ENCODE measurements at places on chromosomes 2 and 18. TPM values are rescaled to one million over a fixed set of nuclear protein-coding genes. Genes with fewer than 3 reads are reported as not detected.

Gene MATN3
- not detected for total RNA-seq

Gene ANKRD62
- total RNA-seq = not detected

Gene C1GALT1C1L
- 0.27 TPM for total RNA-seq

Gene ZNF396
- total RNA-seq = 0.81 TPM

Gene RAB6C
- total RNA-seq = under 0.01 TPM

Gene FRZB
- total RNA-seq = not detected

Gene GALNT5
- total RNA-seq = 0.27 TPM

Gene FBXO36
- total RNA-seq = 1.9 TPM

Gene TACR1
- total RNA-seq = under 0.01 TPM

Gene UGT1A8
- total RNA-seq = under 0.01 TPM

Gene CRYBA2
- not detected for total RNA-seq

Gene SATB2
- not detected for total RNA-seq

Gene GALR1
- under 0.01 TPM for total RNA-seq

Gene CLEC4F
- total RNA-seq = not detected

Gene GPR35
- total RNA-seq = 7.8 TPM

Gene FNDC4
- total RNA-seq = 0.27 TPM

Gene EVA1A
- not detected for total RNA-seq

Gene ABHD1
- 1.9 TPM for total RNA-seq

Gene BMPR2
- total RNA-seq = 6.7 TPM

Gene KCNG2
- 14.8 TPM for total RNA-seq

Gene REG3A
- total RNA-seq = not detected

Gene SKOR2
- total RNA-seq = not detected

Gene PXDN
- total RNA-seq = 6.2 TPM

Gene CREG2
- 0.27 TPM for total RNA-seq

Gene RAX
- total RNA-seq = not detected

Gene GREB1L
- total RNA-seq = not detected

Gene SERPINB10
- total RNA-seq = 0.27 TPM

Gene RBM44
- 0.27 TPM for total RNA-seq

Gene CHRNA1
- not detected for total RNA-seq

Gene GAL3ST2
- 3.8 TPM for total RNA-seq

Gene HNMT
- 1.1 TPM for total RNA-seq

Gene REEP1
- under 0.01 TPM for total RNA-seq

Gene ADRA2B
- total RNA-seq = under 0.01 TPM

Gene CAB39
- 31.0 TPM for total RNA-seq

Gene ADNP2
- total RNA-seq = 18.0 TPM

Gene NBAS
- total RNA-seq = 56.3 TPM

Gene PJVK
- 0.81 TPM for total RNA-seq

Gene RAB17
- total RNA-seq = not detected

Gene PPP1R1C
- not detected for total RNA-seq

Gene APOB
- total RNA-seq = under 0.01 TPM

Gene C2orf66
- total RNA-seq = 0.27 TPM

Gene IL1R2
- total RNA-seq = not detected

Gene CFC1
- total RNA-seq = not detected

Gene GCG
- total RNA-seq = not detected

Gene SLC19A3
- total RNA-seq = not detected

Gene DNAJC5G
- not detected for total RNA-seq

Gene MEIS1
- 96.9 TPM for total RNA-seq

Gene B4GALT6
- 12.1 TPM for total RNA-seq

Gene SERPINB11
- total RNA-seq = not detected

Gene ZEB2
- 117 TPM for total RNA-seq

Gene UBR3
- 11.3 TPM for total RNA-seq

Gene POTEC
- not detected for total RNA-seq

Gene MOGAT1
- not detected for total RNA-seq

Gene PNPT1
- total RNA-seq = 7.0 TPM

Gene CTAGE1
- total RNA-seq = not detected
